ENCODE measurements at places on chromosomes 6 and 20. TPM values are rescaled to one million over a fixed set of nuclear protein-coding genes. Genes with fewer than 3 reads are reported as not detected.

- no peak for DNase-seq
Measured at GRCh38 chr6:36570264-36570663, 23.0 kb upstream of the STK38 start.

DNA sequence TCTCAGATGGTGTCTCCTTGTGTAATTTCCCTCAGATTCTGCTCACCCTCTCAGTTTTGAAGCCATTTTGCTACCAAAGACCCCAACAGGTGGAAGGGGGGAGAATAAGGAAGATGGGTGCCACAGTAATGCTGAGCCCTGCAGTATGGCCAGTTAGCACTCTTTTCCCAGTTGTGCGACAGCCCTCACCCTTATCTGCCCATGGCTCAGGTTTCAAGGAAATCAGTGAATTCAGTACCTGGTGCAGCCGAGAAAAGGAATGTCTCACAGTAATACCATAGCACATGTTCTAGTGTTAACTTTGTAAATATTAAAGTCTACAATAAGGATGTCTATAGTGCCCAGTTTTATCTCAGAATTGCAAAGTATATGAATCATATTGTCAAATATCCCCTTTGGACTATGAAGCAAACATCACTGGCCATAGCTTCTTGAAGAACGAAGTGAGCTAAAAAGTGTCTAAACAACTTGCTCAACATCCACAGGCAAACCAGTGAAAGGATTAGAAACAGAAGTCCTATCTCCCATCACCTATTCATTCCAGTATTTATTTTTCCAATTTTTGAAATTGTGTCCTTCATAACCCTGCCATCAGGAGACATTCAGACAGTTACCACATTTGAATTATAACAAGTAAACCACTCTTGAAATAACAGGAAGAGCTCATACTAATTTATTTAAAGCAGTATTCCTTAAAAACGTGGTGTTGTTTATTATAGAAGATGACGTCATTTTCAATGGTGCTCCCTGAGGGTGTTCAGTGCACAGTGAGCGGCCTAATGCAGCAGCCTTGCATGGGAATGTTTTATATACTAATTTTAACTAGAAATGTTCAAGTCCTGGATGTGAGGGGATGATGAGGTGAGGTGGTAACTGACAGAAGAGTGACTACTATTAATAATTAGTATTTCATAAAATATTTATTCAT lies 366.2 kb downstream of the TFAP2A start:
- no peak for DNase-seq

DNA sequence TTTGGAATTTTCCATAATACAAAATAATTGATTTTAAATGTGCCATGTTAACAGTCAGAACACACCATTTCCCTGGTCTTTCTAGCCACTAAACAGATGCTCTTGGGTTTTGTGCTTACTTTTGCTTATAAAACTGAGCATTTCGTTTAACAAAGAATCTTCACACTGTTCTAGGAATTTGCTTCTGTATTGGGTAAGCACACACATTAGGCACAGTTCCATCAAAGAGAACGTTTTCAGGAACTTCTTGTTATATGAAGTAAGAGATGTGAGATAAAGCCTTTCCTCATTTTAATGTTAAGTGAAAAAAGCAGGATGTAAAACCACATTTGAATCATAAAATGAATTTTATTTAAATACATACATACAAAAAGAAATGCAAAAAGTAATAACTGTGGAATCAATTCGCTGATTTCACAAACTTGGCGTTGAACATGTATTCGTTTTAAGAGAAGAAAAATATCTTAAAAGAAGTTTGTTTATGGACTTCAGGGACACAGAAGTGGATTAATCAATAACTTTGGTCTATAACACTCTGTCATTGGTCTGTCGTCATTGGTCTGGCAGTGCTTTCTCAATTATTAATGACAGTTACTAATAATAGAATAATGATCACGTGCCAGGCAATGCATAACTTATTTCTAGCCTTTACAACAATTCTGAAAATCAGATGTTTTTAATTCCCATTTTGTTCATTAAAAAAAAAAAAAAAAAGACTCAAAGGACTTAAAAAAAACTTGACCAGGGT lies 199.9 kb upstream of the PRDM1 start:
- no peak for DNase-seq

DNA sequence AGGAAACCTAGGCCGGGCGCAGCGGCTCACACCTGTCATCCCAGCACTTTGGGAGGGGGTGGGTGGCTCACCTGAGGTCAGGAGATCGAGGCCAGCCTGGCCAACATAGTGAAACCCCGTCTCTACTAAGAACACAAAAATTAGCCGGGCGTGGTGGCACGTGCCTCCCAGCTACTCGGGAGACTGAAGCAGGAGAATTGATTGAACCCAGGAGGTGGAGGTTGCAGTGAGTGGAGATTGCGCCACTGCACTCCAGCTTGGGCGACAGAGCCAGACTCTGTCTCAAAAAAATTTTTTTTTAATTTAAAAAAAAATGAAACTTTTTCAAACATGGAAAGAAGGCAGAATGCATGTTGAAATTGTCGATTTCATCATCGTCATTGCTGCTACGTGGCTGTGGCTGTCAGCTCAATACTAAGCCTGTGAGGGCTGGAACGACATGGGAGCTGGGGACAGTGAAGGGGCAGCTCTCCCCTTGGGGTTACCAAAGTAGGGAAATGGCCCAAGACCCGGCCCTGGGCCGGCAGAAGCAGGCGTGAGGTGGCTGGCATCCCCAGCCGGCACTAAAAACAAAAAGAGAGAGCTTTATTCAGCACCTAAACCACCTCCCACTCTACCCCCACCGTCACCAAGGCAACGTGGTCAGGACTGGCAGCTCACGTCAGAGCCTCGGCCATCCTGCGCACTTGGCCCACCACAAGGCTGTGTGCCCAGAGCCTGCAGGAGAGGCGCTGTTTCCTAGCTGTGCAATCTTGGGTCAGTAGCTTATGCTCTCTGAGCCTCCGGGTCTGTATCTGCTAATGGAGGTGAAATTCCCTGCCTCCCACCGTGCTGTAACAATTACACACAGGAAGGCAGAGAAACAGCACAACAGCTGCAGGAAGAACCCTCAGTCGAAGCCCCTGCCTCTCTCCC lies 30.8 kb downstream of the AGPAT4 start:
- no peak for DNase-seq

DNA sequence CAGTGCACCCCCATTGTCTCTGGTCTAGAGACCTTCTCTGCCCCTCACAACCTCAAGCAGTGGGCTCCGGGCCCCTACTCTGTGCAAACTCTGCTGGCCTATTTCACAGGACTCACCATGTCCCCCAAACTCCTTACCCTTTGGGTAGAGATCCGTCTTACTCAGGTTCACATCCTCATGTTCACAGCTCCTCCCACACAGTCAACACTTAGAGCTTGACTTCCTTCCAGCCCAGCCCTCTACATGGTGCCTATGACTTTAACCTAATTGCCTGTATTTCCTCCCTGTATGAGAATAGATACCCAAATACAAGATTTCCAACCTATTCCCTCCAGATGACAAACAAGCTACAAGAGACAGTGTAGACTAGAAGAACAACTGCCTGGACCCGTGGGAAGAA lies 528.6 kb upstream of the JARID2 start:
- no peak for DNase-seq

DNA sequence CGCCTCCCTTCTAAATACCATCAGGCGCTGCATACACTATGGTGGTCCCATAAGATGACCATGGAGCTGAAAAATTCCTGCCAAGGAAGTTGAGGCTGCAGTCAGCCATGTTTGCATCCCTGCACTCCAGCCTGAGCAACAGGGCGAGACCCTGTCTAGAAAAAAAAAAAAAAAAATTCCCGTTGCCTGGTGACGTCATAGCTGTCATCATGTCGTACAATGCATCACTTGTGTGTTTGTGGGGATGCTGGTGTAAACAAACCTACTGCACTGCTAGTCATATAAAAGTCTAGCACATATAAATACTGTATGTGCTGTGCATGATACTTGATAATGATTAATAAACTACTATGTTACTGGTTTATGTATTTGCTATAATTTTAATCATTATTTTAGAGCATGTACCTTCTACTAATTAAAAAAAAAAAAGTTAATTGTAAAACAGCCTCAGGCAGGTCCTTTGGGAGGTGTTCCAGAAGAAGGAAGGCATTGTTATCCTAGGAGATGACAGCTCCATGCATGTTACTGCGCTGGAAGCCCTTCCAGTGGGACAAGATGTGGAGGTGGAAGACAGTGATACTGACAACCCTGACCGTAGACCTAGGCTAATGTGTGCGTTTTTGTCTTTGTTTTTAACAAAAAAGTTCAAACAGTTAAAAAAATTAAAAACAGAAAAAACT lies 132.6 kb downstream of the BANF2 start:
- no peak for DNase-seq

GRCh38 chr6:26122793-26123674 lies 35.8 kb downstream of the HFE start:
- DNase-seq, result peak; percentile 97

DNA sequence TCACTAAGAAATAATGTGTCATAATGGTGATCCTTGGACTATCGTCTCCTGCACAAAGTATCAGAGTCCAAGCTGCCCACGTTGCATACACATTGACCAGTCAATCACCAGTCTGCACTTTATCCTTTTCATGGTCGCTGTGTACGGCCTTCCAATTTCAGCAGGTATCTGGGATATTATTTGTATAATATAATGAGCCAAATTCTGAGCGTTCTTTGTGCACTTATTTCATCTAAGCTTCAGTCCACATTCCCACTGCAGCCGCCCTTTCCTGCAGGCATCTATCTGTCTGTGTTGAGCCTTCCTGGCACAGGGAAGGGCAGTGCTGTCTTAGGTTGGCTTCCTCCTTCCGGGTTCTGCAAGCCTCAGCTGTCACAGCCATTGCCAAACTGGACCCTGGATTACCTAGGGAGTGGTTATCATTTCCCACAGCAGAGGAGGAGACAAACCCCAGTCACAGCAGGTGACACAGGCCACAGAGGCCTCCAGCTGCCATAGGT lies 174.3 kb downstream of the TTLL2 start:
- DNase-seq, result no peak

SLC17A1 gene
- not detected for total RNA-seq

DNA sequence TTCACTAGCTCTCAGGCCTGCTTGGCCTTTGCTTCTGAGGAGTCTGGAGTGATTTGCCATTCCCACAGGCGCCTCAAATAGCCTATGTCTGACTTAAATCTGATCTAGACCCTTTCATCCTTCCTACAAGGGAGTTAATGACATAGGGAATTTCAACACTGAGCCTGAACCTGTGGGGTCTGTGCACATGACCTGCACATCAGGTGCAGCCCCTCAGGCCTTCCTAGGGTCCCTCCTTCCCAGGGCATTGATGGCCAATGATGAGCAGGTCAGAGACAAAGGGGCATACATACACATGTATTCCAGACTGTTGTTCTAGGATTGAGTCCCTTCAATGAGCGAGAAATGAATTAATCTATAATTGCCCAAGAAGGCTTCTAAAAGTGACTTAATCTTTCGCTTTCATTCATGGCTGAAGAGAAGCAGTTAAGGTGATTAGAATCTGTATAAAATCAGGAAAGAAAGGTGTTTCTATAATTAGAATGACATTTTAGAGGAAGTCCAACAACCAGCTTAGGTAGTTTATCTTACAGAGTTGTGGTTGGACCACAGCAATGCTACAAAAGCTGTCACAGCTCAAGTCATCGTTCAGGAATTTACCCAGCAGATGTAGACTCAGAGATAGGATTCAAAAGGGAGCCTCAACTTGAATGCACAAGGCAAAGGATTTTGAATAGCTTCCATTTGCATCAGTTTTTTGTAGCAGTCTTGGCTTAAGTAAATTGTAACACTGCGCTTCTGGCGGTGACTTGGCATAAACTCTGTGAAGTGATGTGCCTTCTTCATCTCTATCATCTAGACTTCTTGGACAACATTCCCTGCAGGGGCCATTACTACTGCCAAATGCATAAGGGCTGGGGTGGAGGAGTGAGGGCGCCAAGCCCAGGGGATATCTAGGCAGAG lies 27.0 kb upstream of the TBC1D7 start:
- DNase-seq, result peak; percentile 69

- DNase-seq, result no peak
Measured at GRCh38 chr6:80541181-80541580, 434.7 kb downstream of the BCKDHB start.

PSORS1C1 gene
- 9.2 TPM for total RNA-seq

CASS4 gene
- not detected for total RNA-seq

DNA sequence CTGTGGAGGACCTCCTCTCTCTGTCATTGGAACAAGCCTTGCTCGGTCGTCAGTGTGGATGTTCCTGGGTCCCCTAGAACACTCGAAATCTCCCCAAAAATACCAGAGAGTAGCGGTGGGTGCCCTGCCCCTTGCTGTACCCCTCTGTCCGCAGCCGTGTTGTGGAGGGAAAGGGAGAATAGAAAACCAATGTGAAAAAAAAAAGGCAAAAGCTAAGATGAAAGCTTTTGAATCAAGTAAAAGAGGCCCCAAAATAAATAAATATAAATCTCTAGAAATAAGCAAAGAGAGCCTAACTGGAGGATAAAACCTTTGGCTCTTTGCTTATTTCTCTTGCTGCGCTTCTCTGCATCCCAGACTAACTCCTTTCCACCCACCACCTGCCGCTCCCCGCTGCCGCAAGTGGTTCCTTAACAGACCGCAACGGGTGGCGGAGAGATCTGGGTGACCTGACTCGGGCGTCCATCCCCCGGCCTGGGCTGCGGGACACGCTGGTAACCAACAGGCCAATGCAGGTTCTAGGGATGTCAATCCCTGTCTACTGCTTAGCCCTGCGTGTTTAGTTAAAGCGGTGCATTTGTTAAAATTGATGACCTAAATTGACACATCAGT lies 110.0 kb downstream of the GPX5 start:
- no peak for DNase-seq

PREX1 gene
- total RNA-seq, result 72.9 TPM

- DNase-seq, result no peak
Measured at GRCh38 chr20:43906505-43907034, 8.1 kb upstream of the TOX2 start.

DNA sequence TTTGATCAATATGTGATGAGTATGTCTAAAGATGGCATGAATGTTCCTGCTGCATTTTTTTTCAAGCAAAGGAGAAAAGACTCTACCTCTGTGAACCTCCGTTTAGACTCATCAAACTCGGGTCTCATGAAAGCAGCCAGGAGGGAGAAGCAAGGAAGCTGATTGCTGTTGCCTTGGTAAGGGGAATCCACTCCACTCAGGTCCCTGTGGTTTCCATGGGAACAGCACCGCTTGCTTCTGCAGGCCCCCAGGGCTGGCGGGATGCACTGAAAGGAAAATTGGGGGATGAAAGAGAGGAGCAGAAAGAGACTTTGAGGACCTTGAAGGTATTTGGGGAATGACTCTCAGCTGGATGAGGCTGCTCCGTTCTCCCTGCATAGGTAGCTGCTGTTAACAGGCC lies 249.6 kb upstream of the RIN2 start:
- DNase-seq, result no peak

GRCh38 chr6:169955731-169956437 lies 204.5 kb downstream of the ERMARD start:
- DNase-seq, result no peak

GRCh38 chr6:112640891-112641290 lies 293.8 kb downstream of the RFPL4B start:
- no peak for DNase-seq

GRCh38 chr6:136775548-136775947 lies 16.7 kb downstream of the MAP3K5 start:
- no peak for DNase-seq

DNA sequence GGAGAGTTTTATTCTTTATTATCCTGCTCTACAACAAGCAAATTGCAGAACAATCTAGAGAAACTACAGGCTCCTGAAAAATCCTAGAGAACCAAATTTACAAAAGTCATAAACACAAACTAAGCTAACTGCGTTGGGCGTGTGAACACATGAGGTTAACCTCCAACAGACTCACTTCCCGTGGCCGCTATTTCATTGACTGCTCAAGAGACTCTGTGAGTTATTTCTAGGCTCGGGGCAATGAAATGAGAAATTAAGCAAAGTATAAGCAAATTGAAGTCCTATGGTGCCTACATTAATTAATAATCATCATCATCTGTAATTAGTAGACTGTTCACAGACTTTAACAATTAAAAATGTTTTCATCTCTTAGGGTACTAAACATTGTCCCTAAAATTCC lies 100.0 kb downstream of the MBOAT1 start:
- no peak for DNase-seq
